Stimulated activated CD8-positive, alpha-beta memory T cell treated with anti-CD3 and anti-CD28 coated beads, Interleukin-7, amount 100 ng/mL, for 1 hour (primary cell): ENCODE measurements at places on chromosomes 4 and X.

DNA sequence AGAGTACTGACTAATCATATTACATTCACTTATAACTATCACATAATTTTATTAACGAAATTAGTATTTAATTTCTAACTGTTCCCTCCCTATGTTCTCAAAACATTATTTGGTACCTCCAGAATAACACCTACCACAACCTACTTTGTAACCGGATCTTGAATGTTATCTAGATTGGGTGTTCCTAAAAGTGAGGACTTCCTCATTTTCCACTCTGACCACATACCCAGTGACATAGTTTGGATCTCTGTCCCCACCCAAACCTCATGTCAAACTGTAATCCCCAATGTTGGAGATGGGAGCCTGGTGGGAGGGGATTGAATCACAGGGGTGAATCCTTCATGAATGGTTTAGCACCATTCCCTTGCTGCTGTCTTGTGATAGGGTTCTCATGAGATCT is 21.8 kb downstream of the NR3C2 start:
- DNase-seq, result no peak

- DNase-seq, result no peak
Measured at GRCh38 chr4:140995058-140995457, 138.2 kb downstream of the RNF150 start.

DNA sequence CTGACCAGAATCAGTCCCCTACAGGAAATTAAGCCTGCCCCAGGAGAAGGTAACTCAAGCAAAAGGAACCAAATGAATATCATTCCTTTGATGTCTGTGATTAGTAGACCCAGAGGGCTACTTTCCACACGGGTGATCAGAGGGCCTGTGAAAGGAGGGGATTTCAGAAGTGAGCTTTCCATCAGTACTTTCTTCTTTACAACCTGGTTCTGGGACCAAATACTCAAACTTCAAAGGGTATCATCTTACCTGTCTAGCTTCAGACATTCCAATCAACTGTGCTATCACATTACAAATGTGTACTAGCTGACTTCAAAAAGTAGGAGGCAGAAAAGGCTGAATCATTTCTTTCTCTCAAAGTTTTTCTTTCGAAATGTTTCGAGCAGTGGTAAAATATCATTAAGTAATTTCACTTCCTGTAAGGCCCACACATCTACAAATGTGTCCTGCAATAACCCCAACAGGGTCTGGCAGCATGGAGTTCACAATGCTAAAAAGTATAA is 23.9 kb downstream of the ACSL4 start:
- no peak for DNase-seq

- no peak for DNase-seq
Measured at GRCh38 chr4:145218251-145218650, 37.9 kb upstream of the OTUD4 start.

DNA sequence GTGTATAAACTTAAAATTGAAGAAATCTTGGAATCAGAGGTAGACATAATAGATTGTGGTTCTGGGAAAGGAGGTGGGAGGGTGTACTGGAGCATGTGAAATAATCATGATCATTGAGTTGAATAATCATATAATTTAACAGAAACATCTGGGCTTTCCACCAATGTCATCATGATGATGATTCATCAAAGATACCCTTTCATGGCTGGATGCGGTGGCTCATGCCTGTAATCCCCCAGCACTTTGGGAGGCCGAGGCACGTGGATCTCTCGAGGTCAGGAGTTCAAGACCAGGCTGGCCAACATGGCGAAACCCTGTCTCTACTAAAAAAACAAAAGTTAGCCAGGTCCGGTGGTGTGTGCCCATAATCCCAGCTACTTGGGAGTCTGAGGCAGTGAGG is 6.7 kb upstream of the RUFY3 start:
- DNase-seq, result no peak

GRCh38 chr4:179605196-179605595 is 2163.0 kb upstream of the AGA start:
- DNase-seq, result no peak

DNA sequence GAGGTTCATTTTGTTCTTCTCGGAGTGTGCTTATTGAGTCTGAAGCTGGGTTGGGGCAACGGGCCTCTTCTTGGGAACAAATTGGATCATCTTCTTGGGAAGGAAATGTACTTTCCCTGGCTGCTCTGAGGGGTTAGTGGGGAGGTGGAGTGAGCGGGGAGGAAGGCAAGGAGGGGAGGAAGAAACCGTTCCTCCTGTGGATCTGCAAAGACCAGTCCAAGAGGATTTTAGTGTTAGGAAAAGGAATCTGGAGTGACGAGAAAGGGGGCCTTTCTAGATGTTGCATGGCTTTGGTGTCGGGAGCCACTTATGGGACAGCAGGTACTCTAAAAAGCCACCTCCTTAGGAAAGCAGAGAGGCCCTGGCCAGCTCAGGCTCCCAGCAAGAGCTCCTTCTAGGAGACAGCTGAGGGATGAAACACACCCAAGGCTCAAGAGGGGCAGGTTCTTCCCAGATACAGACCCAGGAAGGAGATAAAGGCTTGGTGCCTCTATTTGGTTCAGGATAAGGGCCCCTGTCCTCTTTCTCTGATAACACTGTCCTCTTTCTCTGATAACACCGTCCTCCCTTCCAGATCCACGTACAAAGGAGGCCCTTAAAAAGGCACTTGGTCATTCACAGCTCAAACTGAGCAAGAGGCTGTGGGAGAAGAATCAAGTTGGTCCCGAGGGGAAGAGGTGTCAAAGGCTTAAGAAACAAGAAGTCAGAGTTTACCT is 451 bp downstream of the SOD3 start:
- DNase-seq, result no peak
